ENCODE measurements at places on chromosomes 6 and 20.

GRCh38 chr6:134937426-134937825 is 12.5 kb downstream of the ALDH8A1 start:
- no peak for DNase-seq

GRCh38 chr6:7445101-7445500 is 55.5 kb downstream of the RIOK1 start:
- DNase-seq = no peak

- DNase-seq = peak; percentile 32
These were observed 30.9 kb upstream of the NOTCH4 start for GRCh38 chr6:32254761-32255198.

DNA sequence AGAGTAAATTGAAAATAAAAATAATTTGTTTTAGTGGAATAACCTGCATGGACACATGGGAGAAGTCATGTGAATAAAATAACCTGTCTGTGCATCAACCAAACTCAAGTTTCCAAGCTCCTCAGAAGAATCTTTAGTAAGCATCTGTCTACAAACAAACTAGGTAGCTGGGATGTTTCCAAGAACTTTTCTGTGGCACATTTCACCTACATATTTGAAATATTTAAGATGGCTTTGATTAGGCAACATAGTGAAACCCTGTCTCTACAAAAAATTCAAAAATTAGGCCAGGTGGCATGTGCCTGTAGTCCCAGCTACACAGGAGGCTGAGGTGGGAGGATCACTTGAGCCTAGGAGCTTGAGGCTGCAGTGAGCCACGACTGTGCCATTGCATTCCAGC is 168.2 kb downstream of the DST start:
- no peak for DNase-seq

DNA sequence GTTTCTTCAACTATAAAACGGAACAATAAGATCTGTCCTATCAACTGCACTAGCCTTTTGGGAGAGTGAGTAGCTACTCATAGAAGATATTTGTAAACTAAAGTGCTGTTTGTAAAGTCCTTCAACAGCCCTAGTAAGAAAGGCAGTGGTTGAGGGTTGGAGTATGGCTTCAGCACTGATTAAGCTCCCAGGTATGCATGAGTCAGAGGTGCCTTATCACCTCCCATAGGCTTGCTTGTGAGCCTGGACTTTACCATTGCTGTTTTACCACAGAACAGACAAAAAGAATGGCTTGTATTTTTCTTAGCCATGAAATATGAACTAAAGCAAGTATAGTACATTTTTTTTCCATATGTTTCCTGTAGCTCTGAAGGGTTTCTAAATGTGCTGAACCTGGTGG is 44.1 kb downstream of the SAMD3 start:
- DNase-seq = no peak

GRCh38 chr6:3318821-3319540 is 60.2 kb downstream of the PSMG4 start:
- DNase-seq = no peak

- no peak for DNase-seq
These were observed 71.8 kb downstream of the SAMD3 start for GRCh38 chr6:130150906-130151305.

- no peak for DNase-seq
These were observed 17.2 kb upstream of the PREX1 start for GRCh38 chr20:48844996-48845395.

GRCh38 chr20:2338411-2339066 is 42.2 kb upstream of the TGM6 start:
- no peak for DNase-seq

DNA sequence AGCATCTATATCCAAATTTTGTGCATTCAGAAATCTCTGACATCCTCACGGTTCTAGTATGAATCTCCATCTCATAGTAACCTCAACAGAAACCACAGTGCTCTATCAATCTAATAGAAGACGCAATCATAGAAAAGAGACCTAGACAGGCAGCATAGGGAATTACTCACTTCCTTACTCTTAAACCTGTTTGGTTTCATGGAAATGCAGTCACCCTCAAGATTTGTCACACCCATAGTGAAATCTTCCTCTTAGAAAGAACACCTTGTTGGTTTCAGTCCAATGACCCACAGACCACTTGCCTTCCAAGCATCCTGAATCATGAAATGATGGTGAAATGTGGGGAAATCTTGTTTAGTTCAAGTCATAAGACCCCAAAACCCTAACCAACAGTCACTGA is 166.1 kb upstream of the PRDM1 start:
- no peak for DNase-seq

GRCh38 chr6:128491610-128492206 is 28.7 kb downstream of the PTPRK start:
- no peak for DNase-seq

GRCh38 chr6:158041370-158041769 is 59.7 kb downstream of the SYNJ2 start:
- DNase-seq = no peak

DNA sequence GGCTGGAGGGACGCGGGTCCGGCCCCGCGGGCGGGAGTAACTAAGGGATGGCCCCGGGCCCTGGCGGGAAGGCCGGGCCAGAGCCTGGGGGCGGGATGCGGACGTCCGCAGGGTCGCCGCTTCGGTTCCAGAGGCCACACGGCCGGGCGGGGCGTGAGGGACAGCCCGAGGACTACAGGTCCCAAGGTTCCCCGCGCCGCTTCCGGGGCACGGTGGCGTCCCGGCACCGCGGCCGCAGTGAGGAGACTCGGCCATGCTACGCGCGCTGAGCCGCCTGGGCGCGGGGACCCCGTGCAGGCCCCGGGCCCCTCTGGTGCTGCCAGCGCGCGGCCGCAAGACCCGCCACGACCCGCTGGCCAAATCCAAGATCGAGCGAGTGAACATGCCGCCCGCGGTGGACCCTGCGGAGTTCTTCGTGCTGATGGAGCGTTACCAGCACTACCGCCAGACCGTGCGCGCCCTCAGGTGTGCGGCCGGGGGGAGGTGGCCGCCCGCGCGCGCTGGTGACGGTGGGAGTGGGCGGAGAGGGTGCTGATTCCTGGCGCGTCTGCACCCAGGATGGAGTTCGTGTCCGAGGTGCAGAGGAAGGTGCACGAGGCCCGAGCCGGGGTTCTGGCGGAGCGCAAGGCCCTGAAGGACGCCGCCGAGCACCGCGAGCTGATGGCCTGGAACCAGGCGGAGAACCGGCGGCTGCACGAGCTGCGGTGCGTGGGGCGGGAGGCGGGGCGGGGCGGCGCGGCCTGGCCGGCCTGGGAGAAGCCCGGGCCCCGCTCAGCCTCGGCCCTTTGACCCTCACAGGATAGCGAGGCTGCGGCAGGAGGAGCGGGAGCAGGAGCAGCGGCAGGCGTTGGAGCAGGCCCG is at the start of gene MRPS26:
Gene MRPS26, plus strand, starts transcription at position 237 of the 861 bp plus-strand sequence. Its CDS starts 17 bp downstream, at position 254.
- DNase-seq = peak; percentile 71

DNA sequence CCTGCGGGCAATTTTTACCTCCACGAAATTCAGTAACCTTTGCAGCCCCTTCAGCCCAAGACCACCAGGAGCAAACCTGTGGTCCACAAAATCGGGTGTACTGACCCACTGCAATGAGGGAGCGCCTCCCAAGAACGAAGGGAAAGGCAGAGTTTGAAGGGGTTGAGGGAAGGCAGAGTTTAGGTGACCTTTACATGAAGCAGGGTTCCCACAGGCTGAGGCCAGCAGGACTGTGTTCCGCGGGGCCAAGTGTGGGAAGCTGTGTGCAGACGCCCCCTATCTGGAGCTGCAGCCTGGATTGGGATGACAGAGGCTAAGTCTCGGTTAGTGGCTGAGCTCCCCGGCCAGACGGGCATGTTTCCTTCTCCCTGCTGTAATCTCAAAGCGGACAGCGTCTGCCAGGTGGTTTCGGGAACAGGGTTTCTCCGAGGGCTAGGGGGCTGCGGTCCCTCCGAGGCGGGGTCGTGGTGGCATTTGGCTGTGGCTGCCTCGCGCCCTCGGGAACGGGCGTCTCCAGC is 826 bp upstream of the PYGB start:
- no peak for DNase-seq

GRCh38 chr6:72621291-72622093 is at the start of gene KCNQ5:
Gene KCNQ5 (plus strand): TSS chr6:72622064.
- no peak for DNase-seq

DNA sequence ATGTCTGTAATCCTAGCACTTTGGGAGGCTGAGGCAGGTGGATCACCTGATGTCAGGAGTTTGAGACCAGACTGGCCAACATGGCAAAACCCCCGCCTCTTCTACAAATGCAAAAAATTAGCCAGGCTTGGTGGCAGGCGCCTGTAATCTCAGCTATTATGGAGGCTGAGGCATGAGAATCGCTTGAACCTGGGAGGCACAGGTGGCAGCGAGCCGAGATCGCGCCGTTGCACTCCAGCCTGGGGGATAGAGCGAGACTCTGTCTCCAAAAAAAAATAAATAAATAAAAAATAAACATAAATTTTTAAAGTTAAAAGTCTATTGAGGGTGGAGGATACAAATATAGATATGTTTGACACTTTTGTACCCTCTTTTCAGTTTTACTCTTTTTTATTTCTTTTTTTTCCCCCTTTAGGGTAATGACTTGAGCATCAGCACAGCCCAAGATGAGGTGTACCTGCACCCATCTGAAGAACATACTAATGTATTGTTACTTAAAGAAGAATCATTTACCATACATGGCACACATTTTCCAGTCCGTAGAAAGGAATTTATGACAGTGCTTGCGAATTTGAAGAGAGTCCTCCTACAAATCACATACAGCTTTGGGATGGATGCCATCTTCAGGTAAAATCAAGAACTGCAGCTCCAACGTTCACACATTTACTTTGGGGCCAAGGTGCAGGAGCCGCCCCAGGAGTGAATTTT is 368.9 kb downstream of the LAMA2 start:
- DNase-seq = no peak

- no peak for DNase-seq
These were observed 171.4 kb downstream of the ZFAND3 start for GRCh38 chr6:37990762-37991525.

GRCh38 chr6:128365520-128366160 is 154.8 kb downstream of the PTPRK start:
- no peak for DNase-seq

DNA sequence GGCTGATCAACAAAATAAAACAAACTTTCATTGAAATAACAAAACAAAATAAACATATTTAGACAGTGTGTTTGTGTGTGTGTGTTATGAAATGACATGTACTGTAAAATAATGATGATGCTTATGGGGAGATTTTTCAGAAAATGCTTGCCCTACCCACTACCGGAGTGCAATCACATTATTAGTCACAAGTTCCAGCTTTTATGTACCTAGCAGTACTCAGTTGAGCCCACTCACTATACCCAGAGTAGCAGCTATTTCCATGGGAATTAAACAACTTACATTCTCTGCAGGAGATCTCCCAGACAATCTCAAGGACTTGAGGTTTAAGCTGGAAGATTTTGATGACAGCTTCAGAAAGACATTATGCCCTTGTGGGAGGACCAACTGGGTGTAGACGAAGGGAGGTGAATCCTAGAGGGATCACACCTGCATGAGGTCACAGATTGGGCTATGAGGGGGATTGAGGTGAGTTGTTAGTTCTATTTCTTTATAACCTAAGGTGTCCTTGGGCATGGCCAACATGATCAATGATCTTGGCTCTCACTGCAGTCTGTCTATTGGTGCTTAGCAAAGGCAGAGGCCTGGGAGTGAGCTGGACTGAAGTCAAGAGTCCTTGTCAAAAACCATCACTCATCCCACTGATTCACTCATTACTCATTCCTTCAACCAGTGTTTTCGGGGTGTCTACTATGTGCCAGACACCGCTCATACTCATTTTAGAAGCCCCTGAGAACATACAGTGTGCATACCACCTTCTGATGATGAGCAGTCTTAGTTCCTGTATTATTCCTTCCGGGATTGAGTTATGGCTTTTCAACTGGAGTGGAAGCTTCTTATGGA is 6.7 kb upstream of the CLIC5 start:
- no peak for DNase-seq

DNA sequence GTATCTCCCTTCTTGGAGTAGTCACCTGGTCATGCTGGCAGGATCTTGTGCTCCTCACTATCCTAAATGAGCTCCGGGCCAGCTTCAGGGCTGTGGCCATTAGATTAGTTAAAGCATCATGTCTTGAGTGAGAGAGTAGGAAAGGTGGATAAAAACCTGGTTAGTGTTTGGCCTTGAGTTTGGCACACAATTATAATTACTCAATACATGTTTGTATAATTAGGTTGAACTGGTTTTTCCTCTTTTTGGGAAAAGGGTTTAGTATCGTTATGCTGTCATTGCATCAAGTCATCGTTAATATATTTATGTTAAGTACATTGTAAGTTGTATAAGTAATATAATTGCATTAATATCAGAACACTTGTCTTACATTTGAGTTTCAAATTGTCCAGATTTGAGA is 126.3 kb downstream of the CDKAL1 start:
- no peak for DNase-seq

GRCh38 chr6:6685249-6686040 is 96.9 kb downstream of the LY86 start:
- no peak for DNase-seq

GRCh38 chr6:140538926-140539325 is 1164.5 kb upstream of the CITED2 start:
- DNase-seq = no peak

GRCh38 chr6:152099446-152100182 is 292.1 kb downstream of the ESR1 start:
- no peak for DNase-seq

GRCh38 chr20:6091661-6092060 is 31.2 kb downstream of the FERMT1 start:
- DNase-seq = no peak

- DNase-seq = no peak
These were observed 13.5 kb downstream of the PTPN1 start for GRCh38 chr20:50523552-50524167.

GRCh38 chr6:5213836-5214235 is 46.9 kb downstream of the LYRM4 start:
- DNase-seq = no peak

- no peak for DNase-seq
These were observed 662.6 kb downstream of the RFPL4B start for GRCh38 chr6:113009682-113010081.

- no peak for DNase-seq
These were observed 29.2 kb upstream of the CEP85L start for GRCh38 chr6:118680452-118681095.

DNA sequence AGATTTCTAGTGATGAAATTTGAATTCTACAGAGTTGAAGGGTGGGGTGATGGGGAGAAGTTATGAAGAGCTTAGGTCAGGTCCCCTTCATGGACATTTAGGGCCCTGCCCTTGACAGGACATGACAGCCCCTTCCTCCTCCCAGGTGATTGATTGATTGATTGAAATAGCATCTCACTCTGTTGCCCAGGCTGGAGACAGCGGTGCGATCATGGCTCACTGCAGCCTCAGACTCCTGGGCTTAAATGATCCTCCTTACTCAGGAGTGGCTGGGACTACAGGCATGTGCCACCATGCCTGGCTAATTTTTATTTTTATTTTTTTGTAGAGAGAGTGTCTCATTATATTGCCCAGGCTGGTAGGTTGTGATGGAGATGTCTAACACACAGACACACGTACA is 174.0 kb upstream of the RNF24 start:
- no peak for DNase-seq

GRCh38 chr20:62235001-62235776 is 3.1 kb upstream of the OSBPL2 start:
- no peak for DNase-seq

GRCh38 chr6:11947063-11947462 is 65.0 kb upstream of the HIVEP1 start:
- DNase-seq = no peak
